ENCODE measurements at places on chromosomes 3 and 15. TPM values are rescaled to one million over a fixed set of nuclear protein-coding genes. Genes with fewer than 3 reads are reported as not detected.

Gene STRIT1
- not detected for total RNA-seq

Gene IL16
- 0.28 TPM for total RNA-seq

Gene AAGAB
- total RNA-seq, result 41.9 TPM

Gene CYP1A2
- not detected for total RNA-seq

Gene GABRR3
- not detected for total RNA-seq

Gene NMNAT3
- 1.3 TPM for total RNA-seq

Gene PP2D1
- not detected for total RNA-seq

Gene RPL29
- total RNA-seq, result 1,592 TPM

Gene COL6A5
- total RNA-seq, result 0.04 TPM

Gene CCDC39
- total RNA-seq, result 0.79 TPM

Gene EIF2A
- total RNA-seq, result 74.1 TPM

Gene ATP13A3
- 75.8 TPM for total RNA-seq

Gene NEDD4
- 9.6 TPM for total RNA-seq

Gene MED12L
- 16.4 TPM for total RNA-seq

Gene PLSCR2
- total RNA-seq, result not detected

Gene DNAJB8
- not detected for total RNA-seq

Gene DPPA2
- 3.1 TPM for total RNA-seq

Gene PPP1R14D
- not detected for total RNA-seq

Gene SCN11A
- total RNA-seq, result 0.17 TPM

Gene TTC23
- 12.2 TPM for total RNA-seq

Gene KBTBD13
- not detected for total RNA-seq

Gene IGSF10
- total RNA-seq, result 0.13 TPM

Gene BFSP2
- total RNA-seq, result not detected

Gene KIF23
- 57.2 TPM for total RNA-seq

Gene RTP3
- total RNA-seq, result not detected

Gene GP5
- total RNA-seq, result not detected

Gene GOLGA6D
- 0.37 TPM for total RNA-seq

Gene TEX9
- 8.4 TPM for total RNA-seq

Gene DZIP1L
- 10.4 TPM for total RNA-seq

Gene TAMM41
- 24.3 TPM for total RNA-seq

Gene GRK7
- not detected for total RNA-seq

Gene MEIS2
- total RNA-seq, result 0.35 TPM

Gene SAMMSON
- total RNA-seq, result not detected

Gene CRABP1
- 93.0 TPM for total RNA-seq

Gene MYL3
- 0.24 TPM for total RNA-seq

Gene ANKRD63
- 0.26 TPM for total RNA-seq

Gene KAT2B
- 6.3 TPM for total RNA-seq

Gene LTF
- not detected for total RNA-seq

Gene TEX55
- not detected for total RNA-seq

Gene SAMD7
- total RNA-seq, result not detected

Gene PLOD2
- 17.9 TPM for total RNA-seq

Gene FOXL2
- 0.22 TPM for total RNA-seq

All from H9 (cell line).